ENCODE measurements at places on chromosomes 6 and 20.

DNA sequence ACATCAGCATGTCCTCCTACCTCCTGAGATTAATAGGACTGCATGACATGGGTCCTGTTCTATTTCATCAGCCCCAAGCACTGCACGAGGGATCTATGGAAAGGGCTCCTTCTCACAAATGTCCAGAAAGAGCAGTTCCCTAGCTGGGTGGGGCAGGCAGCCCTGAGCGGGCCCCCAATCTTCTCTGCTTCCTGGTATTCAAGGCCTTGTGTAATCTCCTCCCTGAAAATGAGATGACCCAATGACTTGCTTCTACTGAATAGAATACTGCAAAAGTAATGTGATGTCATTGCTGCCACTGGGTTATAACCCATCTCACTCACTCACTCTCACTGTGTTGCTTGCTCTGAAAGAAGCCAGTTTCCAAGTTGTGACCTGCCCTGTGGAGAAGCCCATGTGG, 126.4 kb downstream of the OPRM1 start:
- DNase-seq = no peak

- no peak for DNase-seq
Observed at GRCh38 chr20:6636209-6637159, 131.0 kb upstream of the BMP2 start.

DNA sequence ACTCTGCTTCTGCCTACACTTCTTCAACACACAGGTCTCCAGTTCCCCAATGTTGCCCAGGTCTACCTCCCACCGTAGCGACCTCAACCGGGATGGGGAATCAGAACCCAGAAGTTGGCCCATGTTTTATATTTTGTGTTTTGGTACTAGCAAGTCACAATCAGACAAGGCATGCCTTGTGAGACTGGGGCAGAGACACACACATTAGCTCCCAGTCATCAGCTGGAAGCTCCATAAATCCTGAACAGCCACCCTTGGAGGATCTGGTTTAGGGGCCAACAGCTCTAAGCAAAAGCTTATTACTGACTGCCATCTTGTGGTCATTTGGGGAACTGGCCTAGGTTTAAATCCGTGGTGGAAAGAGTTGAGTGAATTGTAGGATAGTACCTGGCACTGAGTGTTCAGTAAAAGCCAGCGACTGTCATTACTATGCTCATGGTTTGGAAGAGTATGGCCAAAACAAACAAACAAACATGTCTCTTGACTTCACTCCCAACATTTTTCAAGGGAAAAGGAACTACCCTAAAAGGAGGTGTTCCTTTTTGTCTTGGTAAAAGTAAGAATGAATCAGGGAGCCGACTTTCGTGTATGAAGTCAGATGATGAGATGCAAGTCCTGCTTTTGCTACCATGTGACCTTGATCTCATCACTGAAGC, 40.5 kb downstream of the PIM1 start:
- peak; percentile 51 for DNase-seq

DNA sequence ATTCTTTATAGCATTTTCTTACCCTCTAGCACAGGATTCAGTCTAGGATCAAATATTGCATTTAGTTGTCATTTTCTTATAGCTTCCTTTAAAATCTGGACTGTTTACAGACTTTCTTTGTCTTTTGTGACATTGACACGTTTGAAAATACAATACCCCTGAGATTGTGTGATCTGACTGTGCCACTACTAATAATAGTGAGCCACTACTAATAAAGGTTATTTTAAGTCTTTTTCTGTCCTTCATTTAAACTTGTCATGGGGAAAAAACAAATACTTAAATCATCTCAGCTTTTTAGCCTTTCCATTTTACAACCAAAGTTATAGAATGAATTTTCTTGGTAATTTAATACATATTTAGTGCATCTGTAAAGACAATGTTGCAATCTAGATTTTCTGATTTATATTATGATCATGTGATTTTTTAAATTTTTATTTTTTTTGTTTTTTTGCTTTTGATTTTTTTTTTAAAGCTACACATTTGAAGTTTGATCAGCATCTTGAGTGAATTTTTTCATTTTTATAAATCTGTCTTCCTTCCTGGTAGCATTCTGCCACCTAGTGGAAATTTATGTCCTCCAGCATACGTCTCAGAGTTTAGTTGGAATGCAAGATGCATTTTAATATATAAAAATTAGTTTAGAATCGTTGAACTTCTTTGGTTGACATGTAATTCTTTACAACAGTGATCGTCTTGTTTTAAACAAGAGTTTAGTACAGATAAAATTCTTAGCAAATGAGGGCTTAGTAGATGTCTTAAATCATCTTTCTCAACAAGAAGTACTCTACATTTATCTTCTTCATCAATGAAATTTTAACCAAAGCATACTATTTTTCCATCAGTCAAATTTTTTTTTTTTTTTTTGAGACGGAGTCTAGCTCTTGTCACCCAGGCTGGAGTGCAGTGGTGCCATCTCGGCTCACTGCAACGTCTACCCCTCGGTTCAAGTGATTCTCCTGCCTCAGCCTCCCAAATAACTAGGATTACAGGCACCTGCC, 119.4 kb downstream of the NCOA3 start:
- DNase-seq = no peak

DNA sequence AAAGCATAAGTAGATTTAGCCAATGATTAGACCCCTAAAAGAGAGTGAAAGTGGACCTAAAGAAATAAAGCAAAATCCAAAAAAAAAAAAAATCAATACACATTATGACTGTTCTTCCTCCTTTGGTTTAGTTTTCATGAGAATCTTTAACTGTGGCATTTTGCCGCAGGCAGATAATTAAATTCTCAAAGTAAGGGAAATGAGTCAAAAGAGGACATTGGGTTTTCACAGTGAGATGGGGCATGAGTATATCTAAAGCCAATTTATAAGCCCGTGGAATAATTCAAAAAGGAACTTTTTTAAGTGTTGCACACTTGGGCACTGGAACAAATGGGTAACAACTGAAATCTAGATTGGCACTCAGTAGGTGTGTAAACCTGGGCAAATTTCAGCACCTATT, 230.3 kb downstream of the PKHD1 start:
- no peak for DNase-seq

- DNase-seq = peak; percentile 34
Observed at GRCh38 chr6:149834513-149835481, 29.4 kb downstream of the LRP11 start.

DNA sequence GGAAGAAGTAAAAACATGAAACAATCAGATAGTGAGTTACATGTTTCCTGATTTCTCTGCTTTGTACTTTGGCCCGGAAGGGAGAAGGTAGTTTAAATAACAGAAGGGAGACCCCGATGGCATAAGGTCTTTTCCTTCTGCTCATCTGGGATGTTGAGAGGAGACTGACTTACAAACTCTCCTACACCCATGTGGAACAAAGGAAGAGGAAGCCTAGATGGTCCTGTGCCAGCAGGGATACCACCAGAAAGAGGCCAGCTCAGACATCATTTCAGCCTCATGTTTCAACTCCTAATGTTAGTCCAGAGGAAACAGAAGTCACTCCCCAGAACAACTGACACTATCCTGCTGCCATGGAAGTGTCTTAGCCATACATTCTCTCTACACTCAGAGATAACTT, 250.7 kb upstream of the NOX3 start:
- no peak for DNase-seq

DNA sequence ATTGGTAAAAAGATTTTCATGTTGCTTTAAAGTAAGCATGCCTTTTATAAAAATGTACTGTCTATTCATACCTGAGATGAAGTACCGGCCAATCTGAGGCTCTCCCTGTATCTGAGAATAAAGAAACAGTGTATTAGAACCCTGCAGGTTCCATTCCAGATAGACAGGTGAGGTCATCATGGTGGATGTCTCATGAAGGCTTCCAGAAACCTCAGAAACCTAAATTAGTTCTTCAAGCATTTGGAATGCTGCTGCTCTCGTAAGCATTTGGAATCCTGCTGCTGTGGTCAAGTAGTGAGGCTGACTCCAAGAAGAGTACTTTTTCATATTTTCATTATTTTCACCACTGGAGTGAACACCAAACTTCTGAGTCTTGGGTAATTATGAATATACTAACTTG, 642.3 kb downstream of the MAFB start:
- no peak for DNase-seq

- no peak for DNase-seq
Observed at GRCh38 chr6:109964949-109965348, 13.2 kb upstream of the GPR6 start.

GRCh38 chr20:10639737-10640556, 33.9 kb downstream of the JAG1 start:
- DNase-seq = no peak

- DNase-seq = no peak
Observed at GRCh38 chr6:6193221-6193745, 127.2 kb downstream of the F13A1 start.

DNA sequence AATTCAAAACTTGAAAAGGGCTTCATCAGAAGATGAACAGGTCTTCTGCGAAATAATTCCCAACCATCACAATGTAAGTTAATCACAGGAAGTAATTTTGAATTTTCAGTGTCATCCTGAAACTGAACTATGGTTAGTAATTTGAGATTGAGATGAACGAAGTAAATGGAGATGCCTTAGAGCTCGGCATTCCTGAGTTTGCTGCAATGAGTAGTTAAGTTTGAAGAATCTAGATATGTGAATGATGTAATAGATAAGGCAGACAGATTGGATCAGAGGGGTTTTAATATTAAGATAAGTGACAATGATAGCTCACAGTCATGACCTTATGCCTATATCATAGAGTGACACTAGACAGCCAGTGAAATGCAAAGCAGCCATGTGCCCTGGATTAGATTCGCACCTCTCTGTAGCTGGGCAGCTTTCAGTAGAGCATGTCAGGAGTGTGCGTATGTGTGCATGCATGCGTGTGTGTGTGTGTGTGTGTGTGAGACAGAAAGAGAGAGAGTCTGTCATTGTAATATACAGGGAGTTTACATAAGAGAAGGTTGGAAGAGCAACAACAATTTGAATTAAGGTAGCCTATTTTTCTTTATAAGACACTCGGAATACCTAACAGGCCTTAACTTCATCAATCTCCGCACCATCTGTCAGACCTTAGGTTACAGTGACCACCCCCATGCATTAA, 233.0 kb downstream of the GMPR start:
- no peak for DNase-seq

GRCh38 chr6:15870333-15871043, 207.7 kb upstream of the DTNBP1 start:
- DNase-seq = no peak

DNA sequence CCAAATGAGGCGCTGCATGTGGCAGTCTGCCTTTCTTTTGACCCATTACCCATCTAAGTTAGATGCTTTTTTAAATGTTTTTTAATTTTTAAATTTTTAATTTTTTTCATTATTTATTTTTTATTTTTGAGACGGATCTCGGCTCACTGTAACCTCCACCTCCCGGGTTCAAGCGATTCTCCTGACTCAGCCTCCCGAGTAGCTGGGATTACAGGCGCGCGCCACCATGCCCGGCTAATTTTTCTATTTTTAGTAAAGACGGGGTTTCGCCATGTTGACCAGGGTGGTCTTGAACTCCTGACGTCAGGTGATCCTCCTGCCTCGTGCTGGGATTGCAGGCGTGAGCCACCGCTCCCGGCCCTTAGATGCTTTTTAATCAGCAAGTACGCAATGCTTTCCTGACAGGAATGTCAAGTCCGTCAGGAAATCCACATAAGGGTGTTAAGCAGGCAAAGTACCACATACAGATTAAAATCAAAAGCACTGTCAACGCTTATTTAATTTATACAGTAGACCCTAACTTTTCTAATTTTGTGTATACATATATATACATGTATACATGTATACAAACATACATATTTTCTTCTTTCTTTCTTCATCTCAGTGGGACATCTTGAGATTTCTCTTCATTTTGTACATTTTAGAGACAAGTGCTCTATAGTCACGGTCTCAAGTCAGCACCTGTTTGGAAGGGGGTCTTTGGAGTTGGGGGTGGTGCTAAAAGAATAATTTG, 995 bp upstream of the GSTA4 start:
- DNase-seq = no peak

DNA sequence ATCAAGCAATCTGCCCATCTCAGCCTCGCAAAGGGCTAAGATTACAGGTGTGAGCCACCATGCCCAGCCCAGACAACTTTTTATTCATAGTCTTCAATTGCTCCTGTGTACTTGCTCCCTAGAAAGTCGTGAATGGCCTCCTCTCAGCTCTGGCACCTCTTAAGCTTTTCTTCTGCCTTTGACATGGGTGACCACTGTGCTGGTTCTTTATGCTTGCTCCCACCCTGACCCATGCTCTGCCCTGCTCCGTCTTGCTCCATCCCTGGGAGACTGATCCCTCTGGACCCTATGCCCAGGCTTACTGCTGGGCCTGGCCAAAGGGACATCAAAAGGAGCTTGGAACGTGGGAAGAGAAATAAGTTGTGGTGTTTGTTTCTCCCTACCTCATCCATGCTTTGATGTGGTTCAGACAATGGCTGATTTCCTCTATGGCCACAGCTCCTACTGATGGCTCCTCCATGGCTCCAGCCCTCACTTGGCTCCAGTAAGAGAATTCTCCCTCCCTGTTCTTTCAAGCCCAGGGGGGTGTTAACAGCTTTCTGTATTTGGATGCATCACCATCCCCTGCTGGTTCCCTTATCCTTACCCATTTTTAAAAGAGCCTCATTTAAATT, 7.7 kb upstream of the TREM2 start:
- DNase-seq = no peak

- no peak for DNase-seq
Observed at GRCh38 chr6:101784094-101784493, 390.6 kb downstream of the GRIK2 start.

DNA sequence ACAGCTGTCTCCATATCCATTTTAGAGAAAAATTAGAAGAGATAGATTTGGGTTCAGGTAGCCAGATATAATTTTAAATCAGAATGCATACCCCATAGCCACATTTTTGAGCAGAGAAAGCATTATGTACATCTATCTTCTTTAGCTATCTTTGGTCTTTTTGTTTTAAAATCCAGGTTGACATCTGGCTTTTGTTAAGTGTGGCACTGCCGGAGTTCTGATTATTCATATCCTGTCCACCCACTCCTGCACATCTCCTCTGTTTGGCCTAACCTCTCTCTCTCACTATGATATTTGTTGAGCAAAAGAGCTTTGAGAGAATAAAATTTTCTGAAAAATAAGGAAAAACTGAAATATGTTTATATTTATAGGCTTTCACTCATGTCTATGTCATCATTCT, 189.7 kb downstream of the PACRG start:
- DNase-seq = no peak

- no peak for DNase-seq
Observed at GRCh38 chr6:168043193-168043847, 35.7 kb downstream of the FRMD1 start.

GRCh38 chr20:3924304-3925112, 35.3 kb downstream of the PANK2 start:
- no peak for DNase-seq

DNA sequence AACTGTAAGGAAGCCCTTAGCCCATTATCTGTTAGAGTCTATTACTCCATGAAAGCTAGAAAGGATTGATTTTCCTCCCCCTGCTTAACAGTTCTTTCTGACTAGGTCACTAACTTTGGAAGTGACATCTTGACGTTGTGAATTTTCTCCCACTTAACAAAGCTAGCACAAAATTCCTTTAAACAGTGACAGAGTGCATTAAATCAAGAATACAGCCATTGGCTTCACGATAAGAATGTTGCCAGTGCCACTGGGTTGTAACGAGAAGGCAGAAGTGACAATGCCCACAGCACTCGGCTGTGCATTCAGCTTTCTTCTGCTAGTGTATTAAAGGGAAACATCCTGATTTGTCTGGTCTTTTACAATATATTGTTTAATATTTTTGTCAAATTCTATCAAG, 182.7 kb upstream of the DTNBP1 start:
- no peak for DNase-seq
